ENCODE measurements at places on chromosomes 16 and 17.
A peak's percentile ranks its signal among the peaks of the same experiment; 100 is the strongest.

DNA sequence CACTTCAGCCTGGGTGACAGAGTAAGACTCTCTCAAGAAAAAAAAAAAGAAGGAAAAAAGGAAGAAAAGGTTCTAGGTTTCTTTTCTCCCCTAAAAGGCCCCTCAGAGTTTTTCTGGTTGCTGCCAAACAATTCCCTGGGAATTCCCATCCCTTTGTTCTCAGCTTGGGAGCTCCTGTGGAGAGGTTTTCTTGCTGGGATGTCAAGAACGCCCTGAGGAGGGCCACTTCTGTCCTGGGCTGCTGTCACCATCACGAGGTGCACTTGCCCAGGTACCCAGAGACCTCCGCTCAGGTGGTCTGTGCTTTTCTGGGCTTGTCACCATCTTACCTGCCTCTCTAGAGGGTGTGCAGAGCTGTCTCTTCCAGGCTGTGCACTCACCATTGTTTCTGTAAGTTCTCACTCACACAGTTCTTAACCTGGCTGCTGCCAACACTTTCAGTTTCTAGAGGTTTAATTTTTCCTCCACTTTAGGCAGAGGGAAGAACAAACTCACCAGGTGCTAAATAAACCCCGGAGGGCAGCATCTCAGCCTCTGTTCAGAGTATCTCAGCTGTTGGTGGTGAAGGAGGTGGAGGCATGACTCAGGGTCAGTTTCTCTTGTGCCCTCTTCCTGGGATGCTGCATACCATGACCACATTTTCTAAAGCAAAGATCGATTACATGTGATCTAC, 2.4 kb upstream of the COX6A2 start:
- no peak for DNase-seq

- no peak for DNase-seq
Observed at GRCh38 chr16:9437115-9437514, 345.7 kb downstream of the HAPSTR1 start.

DNA sequence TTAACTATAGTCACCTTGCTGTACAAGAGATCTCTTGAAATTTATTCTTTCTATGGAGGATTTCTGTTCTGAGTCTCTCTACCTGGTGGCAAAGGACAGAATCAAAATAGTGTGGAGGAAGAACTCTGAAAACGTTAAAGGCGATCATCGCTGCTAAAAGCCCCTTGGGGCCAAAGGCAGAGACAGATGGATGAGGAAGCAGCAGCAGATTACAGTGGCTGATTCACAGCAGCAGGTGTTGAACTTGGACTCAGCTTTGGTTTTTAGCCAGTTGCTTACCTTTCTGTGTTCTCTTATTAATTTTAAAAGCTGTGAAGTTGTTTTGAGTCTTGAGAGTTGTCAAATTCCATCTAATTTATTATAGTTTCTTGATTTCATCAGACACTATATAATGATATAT, 956.1 kb upstream of the GOT2 start:
- DNase-seq: no peak

DNA sequence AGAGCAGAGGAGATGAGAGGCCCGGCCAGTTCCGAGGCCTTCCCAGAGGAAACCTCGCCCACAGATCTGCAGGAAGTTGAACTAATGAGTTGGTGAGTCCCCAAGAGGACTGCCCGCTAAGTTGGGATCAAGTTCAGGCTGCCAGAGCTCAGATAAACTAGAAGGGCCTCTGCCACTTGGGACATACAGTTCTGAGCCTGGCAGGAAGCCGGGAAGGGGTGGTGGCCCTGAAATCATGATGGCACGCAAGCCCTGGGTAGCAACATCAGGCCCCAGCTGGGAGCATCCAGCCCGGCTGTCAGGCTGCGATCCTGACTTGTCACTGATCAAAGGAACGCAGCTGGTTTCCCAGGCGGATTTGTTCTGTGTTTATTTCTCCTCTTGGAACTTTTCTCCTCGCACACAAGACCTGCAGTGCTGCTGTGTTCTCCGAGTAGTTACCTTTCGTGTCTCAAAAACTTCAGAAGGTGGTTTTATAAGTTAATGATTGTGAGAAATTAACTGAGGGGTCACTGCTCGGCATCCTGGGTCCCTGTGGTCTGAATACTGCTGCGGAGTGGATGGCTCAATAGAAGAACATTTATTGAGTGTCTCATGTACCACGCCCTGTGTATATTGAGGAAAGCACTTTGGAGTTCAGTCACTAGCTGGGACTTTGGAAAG, 8.0 kb upstream of the WFDC1 start:
- DNase-seq: no peak

DNA sequence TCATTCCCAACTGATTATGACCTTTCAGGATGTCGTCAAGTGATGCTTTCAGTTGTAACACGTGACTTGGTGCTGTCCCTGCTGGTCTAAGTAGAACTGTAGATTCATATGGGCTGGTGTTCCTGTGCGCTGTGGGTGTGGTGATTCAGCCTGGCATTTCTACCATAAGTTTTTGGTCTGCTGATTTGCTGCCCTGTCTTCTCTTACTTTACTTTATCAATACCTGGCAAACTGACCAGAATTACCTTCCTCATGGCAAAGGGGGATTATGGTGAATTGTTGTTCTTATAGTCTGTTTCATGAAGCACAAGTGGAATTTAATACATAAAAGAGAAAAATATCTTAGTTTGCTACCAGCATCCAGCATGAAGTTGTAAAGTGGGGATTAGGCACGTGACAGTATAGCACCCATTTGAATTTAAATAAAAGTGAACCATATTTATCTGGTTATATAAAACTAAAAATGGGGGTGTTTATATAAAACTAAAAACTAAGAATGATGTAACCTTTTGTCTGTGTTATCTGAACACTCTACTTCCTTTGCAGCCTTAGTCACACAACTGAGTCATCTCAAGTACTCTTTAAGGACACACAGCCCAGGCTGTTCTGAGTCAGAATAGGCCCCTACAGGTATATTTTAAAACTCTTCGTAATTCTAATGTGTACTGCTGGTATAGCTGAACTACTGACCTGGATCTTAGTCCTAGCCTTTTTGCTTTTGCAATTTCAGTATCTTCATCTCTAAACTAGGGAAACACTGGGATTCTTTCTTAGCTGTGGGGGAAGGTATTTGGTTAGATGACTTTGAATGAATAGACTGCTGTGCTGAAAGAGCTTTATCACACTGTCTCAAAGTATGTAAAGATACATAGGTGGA, 28.3 kb downstream of the TTC19 start:
- DNase-seq: peak; percentile 95

All from NCI-H226 (cell line).